DMS153 (cell line): ENCODE measurements at places on chromosomes 5 and 9.
A peak's percentile ranks its signal among the peaks of the same experiment; 100 is the strongest.

- no peak for DNase-seq
Measured at GRCh38 chr5:167945542-167946384, 345.7 kb upstream of the WWC1 start.

DNA sequence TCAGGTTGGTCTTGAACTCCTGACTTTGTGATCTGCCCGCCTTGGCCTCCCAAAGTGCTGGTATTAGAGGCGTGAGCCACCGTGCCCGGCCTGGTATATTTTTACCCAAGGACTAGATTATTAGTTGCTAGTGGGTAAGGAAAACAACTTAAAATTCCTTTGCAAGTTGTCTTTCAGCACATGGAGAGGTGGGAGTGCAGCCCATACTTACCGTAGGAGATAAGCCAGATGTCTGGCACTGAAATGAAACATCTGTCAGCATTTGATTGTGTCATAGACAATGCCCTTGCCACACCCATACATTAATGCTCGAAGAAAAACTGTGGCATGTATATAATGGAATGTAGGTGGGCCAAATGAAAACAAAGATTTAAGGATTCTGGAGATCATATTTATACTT is 36.6 kb upstream of the ANKH start:
- no peak for DNase-seq

DNA sequence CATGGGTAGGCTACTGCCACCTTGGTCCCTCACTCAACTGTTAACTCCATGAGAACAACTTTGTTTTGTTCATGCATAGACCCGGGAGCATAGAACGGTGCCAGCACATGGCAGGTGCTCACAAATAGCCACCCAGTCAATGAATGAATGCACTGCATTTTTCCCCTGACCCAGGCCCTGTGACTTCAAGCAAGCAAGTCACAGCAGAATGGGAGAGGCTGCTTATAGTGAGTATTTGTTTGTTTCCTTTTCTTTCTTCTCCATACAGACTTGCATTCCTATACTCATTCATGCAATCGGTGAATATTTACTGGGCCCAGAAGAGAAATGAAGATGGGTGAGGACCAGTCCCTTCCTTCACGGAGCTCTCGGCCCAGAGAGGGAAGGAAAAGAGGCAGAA is 62.0 kb downstream of the SHB start:
- no peak for DNase-seq

DNA sequence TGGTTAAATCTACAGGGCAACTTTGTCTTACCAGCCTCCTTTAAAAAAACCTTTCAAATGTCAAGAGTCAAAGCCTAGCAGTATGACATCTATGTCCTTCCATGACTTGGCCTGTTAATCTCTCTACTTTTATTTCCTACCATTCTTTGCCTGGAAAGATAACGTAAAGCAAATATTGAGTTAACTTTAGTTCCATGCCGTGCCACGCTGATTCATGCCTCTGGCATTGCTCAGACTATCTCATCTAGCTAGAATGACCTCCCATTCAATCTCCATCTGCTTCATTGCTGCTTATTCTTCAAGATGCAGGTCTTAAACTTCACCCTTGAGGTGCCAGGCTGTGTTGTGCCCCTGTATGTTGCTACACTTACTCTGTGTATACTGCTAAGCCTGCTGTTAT is 729.8 kb downstream of the EFNA5 start:
- DNase-seq, result no peak

DNA sequence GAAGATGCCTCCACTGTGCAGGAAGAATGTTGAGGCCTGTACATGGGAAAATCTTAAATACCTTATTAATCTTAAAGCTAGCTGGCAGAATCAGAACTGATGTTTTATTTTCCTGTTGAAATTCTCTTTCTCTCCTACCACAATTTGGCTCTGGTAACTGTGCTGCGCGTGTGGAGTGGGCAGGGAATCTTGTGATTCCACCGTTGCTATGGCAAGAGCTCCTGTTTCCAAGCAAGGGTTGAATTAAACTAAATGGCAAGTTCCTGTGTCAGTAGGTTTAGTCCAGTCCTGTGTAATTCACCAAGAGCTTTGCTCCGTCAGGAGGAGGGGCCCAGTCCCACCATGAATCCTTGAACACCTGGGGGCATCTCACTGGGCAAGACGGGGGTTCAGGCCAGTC is 36.4 kb downstream of the NXNL2 start:
- no peak for DNase-seq

DNA sequence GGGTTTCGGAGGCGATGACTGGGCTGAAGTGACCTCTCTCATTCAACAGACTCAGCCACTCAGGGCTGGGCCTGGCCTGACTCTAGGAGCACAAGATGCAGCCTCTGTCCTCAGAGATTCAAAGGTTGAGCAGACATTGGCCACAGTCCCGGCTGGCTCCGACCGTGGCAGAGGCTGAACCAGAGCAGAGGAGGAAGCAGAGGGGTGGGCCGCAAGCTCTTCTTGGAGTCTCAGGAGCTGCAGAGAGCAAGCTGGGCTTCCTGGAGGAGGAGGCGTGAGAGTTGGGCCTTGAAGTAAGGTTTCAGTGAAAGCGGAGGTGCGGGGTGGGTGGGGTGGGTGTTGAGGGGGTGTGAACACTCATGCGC is 37.6 kb downstream of the ALG2 start:
- no peak for DNase-seq

DNA sequence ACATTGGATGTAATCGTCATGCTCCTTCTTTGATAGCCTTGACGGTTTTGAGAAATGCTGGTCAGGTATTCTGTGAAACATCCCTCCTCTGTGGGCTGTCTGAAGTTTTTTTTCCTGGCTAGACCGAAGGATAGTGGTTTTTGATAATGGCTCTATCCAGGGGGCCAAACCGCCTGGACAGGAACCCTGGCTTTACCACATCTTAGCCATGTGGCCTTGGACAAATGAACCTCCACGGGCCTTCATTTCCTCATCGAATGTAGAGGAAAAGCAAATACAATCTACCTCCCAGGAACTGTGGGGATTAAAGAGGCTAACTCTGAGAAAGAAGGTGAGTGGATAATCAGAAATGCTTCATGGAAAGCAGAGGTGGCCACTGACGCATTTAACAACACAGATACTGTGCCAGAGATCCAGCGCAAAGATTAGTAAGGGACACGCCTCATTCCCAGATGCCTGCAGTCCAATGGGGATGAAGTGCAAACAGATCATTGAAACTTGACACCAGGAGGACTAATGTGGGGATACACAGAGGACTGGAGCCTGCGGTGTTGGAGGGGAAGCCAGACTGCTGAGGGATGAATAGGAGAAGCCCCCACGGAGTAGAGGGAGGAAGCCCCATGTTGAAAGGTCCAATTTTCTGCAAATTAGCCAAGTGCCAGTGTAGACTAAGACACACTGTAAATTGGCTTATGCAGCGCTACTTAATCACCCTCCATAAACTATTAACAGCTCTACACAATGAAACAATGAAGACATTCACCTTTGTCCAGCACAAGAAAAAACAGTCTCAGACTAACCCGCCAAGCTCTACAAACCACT is 41.6 kb downstream of the MYO10 start:
- DNase-seq, result peak; percentile 79

GRCh38 chr5:93299681-93300308 is 281.2 kb downstream of the NR2F1-AS1 start:
- no peak for DNase-seq

DNA sequence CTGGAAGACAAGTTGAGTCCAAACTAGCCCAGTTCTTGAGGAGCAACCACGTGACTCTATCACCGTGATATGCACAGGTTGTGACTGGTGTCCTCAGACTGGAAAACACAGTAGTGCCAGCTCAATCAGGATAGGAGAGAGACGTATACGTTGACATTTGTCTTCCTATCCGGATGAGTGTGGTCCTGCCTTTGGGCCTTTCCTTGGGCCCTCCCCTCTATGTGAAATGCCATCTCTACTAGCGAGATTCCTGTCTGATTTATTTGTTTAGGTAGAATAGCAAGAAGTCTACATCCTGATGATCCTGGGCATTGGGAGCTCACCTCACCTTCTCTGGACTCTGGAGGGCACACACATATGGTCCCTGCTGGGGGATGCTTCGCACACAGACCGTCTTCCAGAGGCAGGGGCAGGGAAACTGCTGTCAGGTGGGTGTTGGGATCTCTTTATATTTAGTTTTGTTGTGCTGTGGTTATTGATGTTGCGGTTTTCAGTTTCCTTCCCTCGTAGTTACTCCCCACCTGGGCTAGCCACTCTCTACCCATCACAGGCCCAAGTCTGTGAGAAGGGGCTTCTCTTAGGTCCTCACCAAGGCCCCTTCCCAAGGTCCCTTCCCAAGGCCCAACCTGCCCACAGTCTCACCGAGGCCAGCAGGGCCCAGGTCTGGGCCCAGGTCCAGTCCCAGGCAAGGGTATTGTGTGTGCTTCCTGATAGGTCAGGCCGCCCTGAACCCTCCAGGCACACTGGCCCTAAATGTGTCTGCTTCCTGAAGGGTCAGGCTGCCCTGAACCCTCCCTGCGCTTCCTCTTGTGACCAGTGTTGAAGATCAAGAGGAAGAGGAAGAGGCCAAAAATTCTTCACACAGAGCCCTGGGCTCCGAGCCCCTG is 19.0 kb upstream of the SPINK4 start:
- DNase-seq, result no peak

DNA sequence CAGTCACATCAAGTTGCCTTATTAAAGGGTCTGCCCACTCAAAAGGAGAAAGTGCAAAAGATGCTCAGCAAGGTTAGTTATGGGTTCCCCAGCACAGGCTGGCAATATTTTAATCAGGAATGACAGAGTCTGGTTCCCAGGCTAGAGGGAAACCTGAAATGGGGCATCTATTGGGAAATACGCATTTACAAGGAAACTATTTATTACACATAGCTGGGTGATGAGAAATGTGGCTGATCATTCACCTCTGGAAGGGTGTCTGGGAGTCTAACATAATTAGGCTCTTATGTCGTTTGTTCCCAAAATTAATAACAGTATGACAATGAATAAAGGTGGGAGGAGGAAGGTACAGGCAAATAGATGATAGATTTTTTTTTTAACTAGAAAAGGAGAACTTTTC is 314.7 kb downstream of the ENC1 start:
- DNase-seq, result no peak

GRCh38 chr5:82334856-82335255 is 56.7 kb upstream of the RPS23 start:
- DNase-seq, result no peak

- no peak for DNase-seq
Measured at GRCh38 chr9:79176014-79176697, 395.6 kb upstream of the TLE4 start.

DNA sequence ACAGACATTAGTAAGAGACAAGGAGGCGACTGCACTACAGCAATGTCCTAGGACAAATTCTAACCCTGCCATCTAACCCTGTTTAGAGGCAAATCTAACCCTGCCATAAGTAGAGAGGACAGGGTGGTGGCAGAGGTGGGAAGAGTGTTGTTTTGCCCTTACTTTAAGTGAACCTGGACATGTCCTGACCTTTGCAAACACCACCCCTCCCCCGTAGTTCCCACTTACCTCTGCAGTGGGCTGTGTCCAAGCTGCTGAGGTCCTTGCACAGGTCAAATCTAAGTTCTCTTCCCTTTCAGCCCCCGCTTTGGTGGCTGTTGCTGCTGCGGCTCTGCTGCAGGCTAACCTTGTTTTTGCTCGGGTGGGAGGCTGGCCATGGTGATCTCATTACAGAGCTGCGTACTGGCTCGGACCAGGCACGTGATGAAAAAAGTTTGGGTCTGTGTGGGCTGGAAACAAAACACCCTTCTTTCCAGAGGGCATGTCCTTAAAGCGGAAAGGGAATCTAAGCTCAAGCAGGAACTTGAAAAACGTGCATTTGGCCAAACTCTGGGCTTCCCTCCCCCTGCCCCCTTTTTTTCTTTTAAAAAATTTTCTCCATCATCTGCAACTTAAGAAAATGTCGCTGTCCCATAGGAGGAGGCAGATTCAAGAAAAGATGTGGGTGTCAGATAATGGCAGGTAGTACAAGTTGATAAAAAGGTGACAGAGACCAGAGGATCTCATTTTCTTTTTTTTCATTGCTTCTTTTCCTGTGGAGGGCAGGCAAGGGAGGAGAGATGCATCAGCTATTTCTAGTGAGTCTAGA is at the start of gene FAXDC2:
Gene FAXDC2, minus strand, starts transcription at position 349 of the 808 bp plus-strand sequence. CDS start 12,425 bp downstream, outside the sequence.
- no peak for DNase-seq

DNA sequence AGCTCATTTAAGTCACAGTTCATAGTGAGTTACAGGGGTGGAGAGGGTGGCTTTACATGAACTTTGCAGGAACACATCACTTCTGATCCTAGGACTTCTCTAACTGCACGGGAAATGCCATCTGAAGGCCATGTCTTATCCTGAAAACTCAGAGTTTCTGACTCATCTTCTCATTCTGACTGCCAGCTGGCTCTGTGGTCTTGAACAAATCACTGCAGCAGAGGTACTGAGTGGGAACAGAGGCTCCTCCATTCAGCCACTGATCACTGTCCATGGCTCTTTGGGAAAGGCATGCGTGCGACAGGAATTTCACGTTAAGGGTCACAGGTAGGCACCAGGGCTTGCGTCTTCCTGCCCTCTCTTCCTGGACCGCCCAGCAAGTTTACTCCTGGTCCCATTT is 114.6 kb upstream of the LRRTM2 start:
- no peak for DNase-seq

DNA sequence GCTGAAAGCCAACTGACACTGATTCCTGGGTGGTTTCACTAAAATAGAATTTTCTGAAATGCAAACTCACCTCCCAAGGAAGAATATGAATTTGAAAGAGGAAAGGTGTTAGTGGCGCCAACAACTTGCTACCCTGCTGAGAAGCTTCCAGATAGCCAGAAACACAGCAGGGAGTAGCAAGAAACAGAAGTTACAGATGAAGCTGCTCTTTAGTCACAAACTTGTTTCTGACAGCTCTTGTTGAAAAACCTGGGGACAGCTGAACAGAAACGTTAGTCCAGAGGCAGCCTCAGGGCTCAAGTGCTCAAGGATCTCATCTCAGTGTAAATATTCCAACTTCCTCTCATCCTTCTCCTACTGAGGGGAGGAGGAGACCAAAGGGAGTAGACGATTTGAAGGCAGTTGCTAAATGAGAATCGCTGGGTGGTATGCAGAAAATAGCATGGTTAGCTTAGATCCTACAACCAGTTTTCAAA is 184.1 kb downstream of the PDE4D start:
- no peak for DNase-seq

- no peak for DNase-seq
Measured at GRCh38 chr9:22116758-22117157, 107.7 kb upstream of the CDKN2B start.

DNA sequence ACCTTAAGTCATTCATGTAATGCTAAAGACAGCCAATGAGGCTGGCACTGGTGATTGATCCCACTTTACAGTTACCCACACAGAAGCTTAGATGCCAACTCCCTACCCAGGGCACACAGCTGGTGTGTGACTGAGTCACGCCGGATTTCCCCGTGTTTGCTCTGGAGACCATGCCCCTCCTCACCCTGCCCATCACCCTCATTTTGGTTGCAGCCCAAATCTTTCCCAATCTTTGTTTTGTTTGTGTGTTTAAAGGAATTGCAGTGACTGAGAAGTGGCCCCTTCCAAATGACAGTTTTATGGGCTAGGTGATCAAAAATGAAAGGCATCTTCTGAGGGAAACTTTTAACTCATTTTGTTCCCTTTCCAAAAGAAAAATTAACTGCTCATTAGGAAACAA is 10.9 kb downstream of the FBXL7 start:
- no peak for DNase-seq

GRCh38 chr9:104977168-104977567 is 49.2 kb upstream of the ABCA1 start:
- DNase-seq, result no peak

GRCh38 chr9:34715639-34716215 is 5.8 kb upstream of the CCL21 start:
- DNase-seq, result no peak

GRCh38 chr5:145981589-145982571 is 45.5 kb downstream of the SH3RF2 start:
- DNase-seq, result no peak

- no peak for DNase-seq
Measured at GRCh38 chr5:34709861-34710673, 53.9 kb downstream of the RAI14 start.

- no peak for DNase-seq
Measured at GRCh38 chr5:172926008-172926523, 33.2 kb upstream of the RPL26L1 start.
